ENCODE measurements at places on chromosomes 16 and 17.

DNA sequence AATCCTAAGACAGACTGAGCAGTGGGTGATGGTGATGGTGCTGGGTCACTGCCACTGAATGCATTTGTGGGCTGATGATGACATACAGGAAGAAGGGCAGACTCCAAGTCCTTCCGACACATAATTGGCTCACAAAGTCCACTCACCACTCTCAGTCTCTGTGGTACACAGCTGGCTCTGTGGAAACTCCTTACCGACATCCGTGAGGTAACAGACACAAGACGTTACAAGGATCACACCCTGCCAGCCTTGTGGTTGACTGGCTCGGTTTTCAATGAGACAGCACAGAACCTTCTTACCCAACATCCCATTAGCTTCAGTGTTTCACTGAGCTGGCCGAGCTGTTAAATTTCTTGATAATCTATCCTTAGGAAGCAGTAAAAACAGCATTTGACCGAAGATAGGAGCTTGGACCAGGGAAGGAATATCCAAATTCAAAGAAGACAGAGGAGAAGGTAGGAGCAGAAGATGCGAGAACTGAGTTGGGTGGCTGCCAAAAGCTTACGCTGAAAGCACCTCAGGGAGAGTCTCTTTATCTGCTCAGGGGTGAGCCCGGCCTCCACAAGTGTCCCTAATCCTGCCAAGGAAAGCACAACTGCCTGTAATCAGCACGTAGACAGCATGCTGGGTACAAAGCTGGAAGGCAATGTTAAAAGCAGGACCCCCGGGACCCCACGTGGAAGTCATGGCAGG is 5.5 kb upstream of the MXRA7 start:
- peak; percentile 70 for DNase-seq
- peak overlapping the region; percentile 67 for H3K27ac ChIP-seq
- H3K4me3 ChIP-seq = no peak overlapping the region
- H3K27me3 ChIP-seq = no peaks in the 10 kb centered on the region

- H3K4me3 ChIP-seq = peak overlapping the region; percentile 73
- no peak for DNase-seq
- H3K27ac ChIP-seq = peak overlapping the region; percentile 98
These were observed 501 bp upstream of the AP2B1 start for GRCh38 chr17:35586569-35587073.

- H3K4me3 ChIP-seq = no peak overlapping the region
- H3K4me1 ChIP-seq = no peaks in the 10 kb centered on the region
- DNase-seq = no peak
- H3K36me3 ChIP-seq = no peaks in the 10 kb centered on the region
- no peak overlapping the region for H3K27ac ChIP-seq
- no peaks in the 10 kb centered on the region for H3K27me3 ChIP-seq
These were observed 362.6 kb downstream of the CNTNAP4 start for GRCh38 chr16:76639685-76640289.

DNA sequence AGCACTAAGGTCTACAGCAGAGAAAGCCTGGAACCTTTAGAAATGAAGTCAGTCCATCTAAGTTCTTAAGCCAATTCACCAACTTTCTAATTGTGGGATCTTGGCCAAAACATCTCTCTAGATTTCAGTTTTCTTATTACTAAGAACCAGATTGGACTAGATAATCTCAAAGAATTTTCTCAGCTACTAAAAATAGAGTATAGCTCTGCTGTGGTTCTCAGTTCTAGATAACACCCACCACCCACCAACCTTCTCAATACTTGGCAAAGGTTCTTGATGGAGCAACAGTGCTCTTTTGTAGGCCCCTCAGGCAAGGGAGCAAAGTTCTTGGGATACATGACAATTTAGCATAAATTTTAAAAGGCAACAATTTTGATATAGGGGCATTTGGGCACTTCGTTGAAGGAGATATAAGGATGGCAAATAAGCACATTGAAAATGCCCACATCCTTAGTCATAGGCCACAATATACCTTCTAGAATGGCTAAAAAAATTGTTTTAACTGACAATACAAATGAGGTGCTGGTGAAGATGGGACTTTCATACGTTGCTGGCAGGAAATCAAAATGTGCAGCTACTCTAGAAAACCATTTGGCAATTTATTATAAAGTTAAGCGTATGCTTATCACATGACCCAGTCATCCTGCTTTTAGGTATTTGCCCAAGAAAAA is 74.4 kb upstream of the TMEM132E start:
- no peak for DNase-seq
- no peak overlapping the region for H3K4me3 ChIP-seq
- peaks cover 47% of the 10 kb centered on the region for H3K27me3 ChIP-seq
- H3K4me1 ChIP-seq = no peaks in the 10 kb centered on the region
- no peak overlapping the region for H3K27ac ChIP-seq

DNA sequence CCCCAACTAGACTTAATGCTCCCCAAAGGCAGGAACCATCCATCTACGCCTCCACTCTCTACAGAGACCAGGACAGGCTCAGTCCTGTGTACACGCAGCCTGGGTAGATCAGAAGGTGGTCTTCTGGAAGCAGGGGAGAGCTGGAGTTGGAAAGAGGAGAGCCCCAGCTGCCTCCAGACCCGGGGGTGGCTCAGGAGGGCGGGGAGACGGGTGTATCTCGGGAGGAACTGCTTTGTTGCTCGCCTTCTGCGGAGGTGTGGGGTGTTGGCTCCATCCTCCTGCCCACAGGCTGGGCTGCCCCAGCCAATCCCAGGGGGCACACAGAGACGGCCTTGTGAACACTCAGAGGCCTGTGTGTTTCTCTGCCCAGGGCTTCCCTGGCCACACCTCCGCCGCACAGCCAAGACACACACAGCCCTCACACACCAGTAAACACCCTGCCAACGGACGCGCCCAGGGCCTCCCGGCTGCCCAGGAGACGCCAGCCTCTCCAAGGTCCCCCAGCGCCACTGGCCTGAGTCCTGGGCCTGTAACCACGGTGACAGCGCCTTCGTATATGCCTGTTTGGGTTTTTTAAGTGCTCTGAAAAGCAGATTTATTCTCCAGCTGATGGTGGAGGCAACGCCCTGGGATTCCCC is 143.4 kb upstream of the CDC42EP4 start:
- no peaks in the 10 kb centered on the region for H3K4me1 ChIP-seq
- H3K27ac ChIP-seq = no peak overlapping the region
- no peaks in the 10 kb centered on the region for H3K27me3 ChIP-seq
- H3K4me3 ChIP-seq = no peak overlapping the region
- DNase-seq = peak; percentile 25

DNA sequence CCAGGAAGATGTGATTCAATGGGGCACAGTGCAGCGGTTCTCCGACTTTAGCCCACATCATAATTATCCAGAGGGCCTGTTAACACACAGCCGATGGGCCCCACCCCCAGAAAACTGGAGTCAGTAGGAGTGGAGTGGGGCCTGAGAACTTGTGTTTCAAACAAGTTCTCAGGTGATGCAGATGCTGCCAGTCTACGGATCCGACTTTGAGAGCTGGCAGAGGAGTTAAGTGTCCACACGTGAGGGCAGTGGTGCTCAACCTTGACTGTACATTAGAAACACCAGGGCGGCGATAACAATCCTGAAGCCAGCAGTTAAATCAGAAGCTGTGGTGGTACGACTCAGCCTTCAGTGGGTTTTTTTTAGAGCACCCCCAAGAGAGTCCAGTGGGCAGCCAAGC is 75.0 kb downstream of the GPRC5B start:
- no peak overlapping the region for H3K27ac ChIP-seq
- no peaks in the 10 kb centered on the region for H3K36me3 ChIP-seq
- H3K4me3 ChIP-seq = no peak overlapping the region
- no peaks in the 10 kb centered on the region for H3K27me3 ChIP-seq
- H3K4me1 ChIP-seq = no peaks in the 10 kb centered on the region
- no peak for DNase-seq

DNA sequence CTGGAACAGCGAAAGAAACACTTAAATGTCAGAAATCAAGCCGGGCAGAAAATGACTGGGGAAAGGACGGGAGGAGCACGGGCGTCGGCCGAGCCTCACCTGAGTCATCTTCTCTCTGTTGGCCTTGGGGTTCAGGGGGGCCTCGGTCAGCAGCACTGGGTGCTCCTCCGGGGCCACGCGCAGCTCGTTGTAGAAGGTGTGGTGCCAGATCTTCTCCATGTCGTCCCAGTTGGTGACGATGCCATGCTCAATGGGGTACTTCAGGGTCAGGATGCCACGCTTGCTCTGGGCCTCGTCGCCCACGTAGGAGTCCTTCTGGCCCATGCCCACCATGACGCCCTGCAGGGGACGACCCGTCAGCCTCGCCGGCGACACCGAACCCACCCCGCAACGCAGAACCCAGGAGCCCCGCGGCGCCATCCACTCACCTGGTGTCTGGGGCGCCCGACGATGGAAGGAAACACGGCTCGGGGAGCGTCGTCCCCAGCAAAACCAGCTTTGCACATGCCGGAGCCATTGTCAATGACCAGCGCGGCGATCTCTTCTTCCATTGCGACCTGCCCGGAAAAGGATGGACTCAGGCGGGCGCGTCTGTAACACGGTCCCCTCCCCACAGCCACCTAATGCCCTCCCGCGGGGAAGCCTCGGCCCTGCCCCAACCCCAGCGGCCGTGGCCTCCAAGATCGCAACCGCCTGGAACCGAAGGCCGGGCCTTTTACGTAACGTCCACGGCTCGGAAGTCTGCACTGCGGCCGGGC is 616 bp downstream of the ACTG1 start:
- no peaks in the 10 kb centered on the region for H3K36me3 ChIP-seq
- peak overlapping the region; percentile 98 for H3K27ac ChIP-seq
- no peaks in the 10 kb centered on the region for H3K27me3 ChIP-seq

DNA sequence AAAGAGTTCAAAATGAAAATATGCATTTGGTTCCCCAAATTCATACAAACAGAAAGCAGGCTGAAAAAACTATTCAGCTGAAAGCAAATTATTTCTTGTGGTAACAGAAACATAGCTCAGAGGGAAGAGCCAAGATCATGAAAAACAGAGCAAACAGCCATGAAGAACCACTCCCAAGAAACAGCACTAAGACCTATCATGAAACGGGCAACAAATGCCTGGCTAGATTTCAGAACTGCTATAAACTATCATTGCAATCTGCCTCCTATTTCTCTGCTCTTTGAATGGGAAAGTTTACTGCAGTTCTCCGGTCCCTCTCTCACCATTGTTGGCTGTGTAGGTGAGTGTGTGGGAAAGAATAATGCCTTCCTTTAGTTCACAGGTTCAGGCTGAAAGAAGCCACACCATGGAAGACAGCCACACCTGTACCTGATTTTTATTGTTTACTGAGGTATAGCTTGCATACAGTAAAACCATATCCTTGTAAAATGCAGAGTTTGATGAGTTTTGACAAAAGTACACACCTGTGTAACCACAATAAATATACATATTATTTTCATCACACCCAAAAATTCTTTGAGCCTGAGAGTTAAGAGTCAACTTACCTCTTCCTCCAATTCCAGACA is 48.2 kb downstream of the CEP112 start:
- H3K27ac ChIP-seq = no peak overlapping the region
- no peaks in the 10 kb centered on the region for H3K27me3 ChIP-seq
- no peaks in the 10 kb centered on the region for H3K36me3 ChIP-seq
- H3K4me3 ChIP-seq = no peak overlapping the region

DNA sequence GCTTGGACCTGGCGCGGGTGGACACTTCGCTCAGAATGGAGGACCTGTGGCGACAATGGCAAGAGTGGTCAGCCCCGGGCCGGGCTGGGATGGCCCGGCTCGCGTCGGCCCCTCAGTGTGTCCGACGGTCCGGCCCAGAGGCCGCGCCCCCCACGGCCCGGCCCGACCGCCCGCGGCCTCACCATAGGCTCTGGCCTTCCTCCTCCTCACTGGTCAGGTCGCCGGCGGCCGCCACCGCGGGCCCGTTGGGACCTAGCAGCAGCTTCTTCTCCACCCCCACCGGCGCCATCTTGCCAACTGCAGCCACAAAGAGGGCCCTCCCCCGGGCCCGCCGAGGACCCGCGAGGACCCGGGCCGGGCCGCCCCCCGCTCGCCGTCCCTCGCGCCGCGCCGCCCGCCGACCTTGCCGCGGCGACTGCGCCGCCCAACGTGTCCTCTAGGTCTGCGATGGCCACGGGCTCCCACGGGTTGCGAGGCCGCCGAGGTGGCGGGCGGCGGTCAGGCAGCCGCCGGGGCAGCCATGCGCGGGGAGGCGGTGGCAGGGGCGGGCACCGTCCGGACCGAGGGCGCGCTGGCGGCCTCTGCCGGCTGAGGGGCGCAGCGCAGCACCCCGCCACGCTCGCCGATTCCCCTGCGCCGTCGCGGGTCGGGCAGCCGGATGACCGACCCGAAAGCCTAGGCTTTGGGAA is at the start of gene DYNC1LI2:
Gene DYNC1LI2, minus strand, starts transcription at position 307 of the 689 bp plus-strand sequence. Its CDS starts 18 bp downstream, at position 289.
- H3K27ac ChIP-seq = peak within 1 kb of the TSS; percentile 97
- DNase-seq = peak; percentile 79
- H3K36me3 ChIP-seq = no peaks in the 10 kb centered on the region

DNA sequence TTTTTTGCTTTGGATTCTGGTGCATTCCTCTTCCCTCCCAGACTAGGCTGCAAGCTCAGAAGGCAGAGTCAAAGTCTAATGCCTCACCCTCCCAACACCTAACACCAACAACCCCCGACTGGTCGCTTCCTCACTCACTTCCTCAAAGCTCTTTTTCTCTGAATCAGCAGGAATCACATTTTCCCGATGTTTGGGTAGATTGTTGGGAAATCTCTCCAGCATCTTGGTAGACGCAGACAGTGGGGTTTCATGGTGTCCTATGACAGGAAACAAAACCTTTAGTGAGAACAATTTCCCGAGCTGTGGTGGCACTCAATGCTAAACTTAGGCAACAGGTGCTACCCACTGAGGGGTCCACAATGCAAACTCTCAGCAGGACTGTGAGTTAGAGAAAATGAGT is 39.9 kb upstream of the ICAM2 start:
- no peak for DNase-seq
- H3K36me3 ChIP-seq = no peaks in the 10 kb centered on the region
- H3K4me3 ChIP-seq = no peak overlapping the region
- no peaks in the 10 kb centered on the region for H3K27me3 ChIP-seq

DNA sequence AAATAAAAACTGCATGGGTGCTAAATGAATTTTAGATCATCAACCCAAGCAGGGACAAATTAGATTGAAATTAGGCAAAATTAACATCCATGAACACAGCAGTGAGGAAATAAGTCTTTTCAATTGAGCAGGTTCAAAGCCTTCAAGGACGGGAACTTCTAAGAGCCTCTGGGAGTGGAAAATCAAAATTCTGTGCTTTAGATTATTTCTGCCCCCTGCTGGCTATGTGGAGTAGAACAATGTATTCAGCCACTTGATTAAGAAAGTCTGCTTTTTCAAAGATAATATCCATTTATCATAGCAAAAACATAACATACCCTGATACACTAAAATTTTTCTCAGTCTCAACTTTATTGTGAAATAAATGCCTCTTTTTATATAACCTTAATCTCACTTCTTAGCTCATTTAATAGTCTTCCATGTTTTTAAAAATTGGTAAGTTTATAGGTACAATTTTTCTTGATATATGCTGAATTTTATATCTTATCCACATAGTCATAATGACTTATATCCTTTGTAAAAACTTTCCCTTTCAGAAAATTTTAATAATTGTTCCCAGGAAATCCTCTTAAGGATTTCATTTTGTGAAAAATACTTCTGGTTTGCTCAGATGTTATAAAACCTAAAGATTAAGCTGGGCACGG is 28.1 kb upstream of the NOL11 start:
- no peak for DNase-seq
- H3K4me1 ChIP-seq = no peaks in the 10 kb centered on the region
- no peak overlapping the region for H3K27ac ChIP-seq
- H3K36me3 ChIP-seq = no peaks in the 10 kb centered on the region
- no peak overlapping the region for H3K4me3 ChIP-seq
- H3K27me3 ChIP-seq = no peaks in the 10 kb centered on the region
